ENCODE measurements at places on chromosomes 7 and 10. TPM values are rescaled to one million over a fixed set of nuclear protein-coding genes. Genes with fewer than 3 reads are reported as not detected.

DNA sequence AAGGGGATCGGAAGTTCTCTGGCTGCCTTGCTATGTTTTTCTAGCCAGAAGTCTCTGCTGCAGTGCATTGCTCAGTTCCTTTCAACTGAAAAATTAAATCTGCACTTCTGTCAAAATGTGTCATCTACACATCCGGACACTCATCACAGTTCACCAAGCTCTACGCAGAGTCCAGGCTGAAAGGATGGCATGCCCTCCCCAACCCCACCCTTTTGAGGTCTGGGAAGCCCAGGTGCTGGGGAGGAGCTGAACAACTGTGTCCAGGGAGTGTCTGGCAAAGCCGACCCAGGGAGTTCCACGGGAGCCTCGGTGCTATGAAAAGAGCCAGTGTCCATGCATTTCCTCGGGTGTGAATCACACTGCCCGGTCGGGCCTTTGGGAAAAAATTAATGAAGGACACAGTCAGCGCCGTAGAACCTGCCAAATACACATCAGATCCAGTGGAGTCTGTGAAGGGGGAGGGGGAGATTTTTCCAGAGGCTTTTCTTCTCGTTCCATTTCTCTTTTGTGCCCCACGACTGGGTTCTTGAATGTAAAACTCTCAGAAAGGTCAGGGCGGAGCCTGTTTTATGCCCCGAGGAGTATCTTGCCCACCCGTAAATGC, 757 bp upstream of the PALS2 start:
- no peak overlapping the region for H3K27ac ChIP-seq
- no peaks in the 10 kb centered on the region for H3K36me3 ChIP-seq
- H3K27me3 ChIP-seq = 0 out of 2 replicates have a peak, but pooled peaks cover 4% of the 10 kb centered on the region
- peak overlapping the region; percentile 65 for H3K4me3 ChIP-seq
- peaks cover 2% of the 10 kb centered on the region for H3K4me1 ChIP-seq
- no peak for DNase-seq

- DNase-seq = no peak
- no peak overlapping the region for H3K27ac ChIP-seq
- H3K27me3 ChIP-seq = no peaks in the 10 kb centered on the region
Observed at GRCh38 chr10:22228167-22228938, 10.5 kb upstream of the EBLN1 start.

DNA sequence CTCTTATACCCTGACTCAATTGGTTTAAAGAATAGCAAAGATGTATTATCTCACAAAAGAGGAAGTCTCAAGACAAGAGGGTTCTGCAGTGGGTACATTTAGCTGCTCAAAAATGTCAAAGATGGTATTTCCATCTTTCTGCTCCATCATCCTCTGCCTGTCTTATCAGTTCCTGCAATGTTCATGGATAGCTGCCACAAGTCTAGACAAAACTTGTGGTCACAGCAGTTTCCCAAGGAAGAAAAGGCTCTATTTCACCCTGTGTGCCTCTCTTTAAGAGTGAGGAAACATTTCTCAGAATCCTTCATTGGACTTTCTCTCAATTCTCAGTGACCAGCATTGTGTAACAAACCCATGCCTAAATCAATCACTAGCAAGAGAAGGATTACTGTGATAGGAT, 634.2 kb upstream of the AUTS2 start:
- H3K4me3 ChIP-seq = no peak overlapping the region
- no peaks in the 10 kb centered on the region for H3K36me3 ChIP-seq
- no peak for DNase-seq
- H3K27ac ChIP-seq = no peak overlapping the region
- H3K27me3 ChIP-seq = no peaks in the 10 kb centered on the region

DNA sequence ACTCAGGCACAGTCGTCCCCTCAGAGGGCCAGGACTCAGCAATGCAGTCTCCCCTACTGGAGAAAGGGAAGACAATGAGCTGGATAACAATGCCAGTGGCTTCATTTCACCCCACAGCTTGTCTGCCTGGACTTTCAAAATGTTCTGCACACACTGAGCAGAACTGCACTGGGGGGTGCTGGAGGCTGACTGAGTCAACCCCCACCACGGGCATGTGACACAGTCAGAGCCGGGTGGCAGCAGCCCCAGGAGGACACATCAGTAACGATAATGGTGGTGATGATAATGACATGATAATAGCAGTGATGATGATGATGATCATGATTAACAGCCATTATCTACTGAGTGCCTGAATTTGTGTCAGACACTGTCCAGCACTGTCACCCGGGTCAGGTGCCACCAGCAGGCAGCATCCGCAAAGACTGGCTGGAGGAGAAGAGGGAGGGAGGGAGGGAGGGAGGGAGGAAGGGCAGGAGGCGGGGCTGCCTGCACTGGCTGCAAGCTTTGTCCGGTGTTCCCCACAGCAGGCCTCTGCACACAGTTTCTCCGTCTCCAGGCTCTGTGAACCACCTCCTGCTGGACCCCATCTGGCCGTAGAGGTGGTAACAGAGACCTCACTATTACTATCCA, 67.4 kb downstream of the PLXNA4 start:
- H3K4me3 ChIP-seq = no peak overlapping the region
- no peaks in the 10 kb centered on the region for H3K4me1 ChIP-seq
- no peak for DNase-seq
- no peak overlapping the region for H3K27ac ChIP-seq
- no peaks in the 10 kb centered on the region for H3K27me3 ChIP-seq

DNA sequence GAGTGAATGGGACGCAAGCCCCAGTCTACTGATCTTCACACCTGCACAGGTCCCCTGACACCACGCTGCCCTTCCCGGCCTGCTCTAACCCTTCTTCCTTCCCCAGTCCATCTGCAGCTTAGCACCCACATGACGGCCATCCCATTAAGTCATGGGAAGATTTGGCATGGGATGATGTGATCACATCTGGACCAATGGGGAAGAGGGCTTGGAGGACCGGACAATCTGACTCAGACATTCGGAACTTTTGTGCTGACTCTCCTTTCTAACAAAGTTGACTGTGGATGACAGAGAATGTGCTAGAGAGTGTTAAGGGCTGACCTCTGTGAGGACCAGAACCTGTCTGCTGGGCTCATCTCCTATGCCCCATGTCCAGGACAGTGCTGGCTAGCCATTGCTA, 15.6 kb downstream of the CXCL12 start:
- H3K27ac ChIP-seq = no peak overlapping the region
- H3K36me3 ChIP-seq = peaks cover 27% of the 10 kb centered on the region
- H3K27me3 ChIP-seq = no peaks in the 10 kb centered on the region
- peaks cover 6% of the 10 kb centered on the region for H3K4me1 ChIP-seq
- DNase-seq = no peak

- H3K4me3 ChIP-seq = peak within 1 kb of the TSS; percentile 67
- no peak for DNase-seq
- no peaks in the 10 kb centered on the region for H3K27me3 ChIP-seq
Observed at GRCh38 chr7:99143853-99144672, at the start of gene SMURF1. TSS of gene SMURF1 (minus strand) at chr7:99144108. CDS start at chr7:99143780, 328 bp downstream.

- H3K27me3 ChIP-seq = no peaks in the 10 kb centered on the region
- no peak for DNase-seq
- H3K27ac ChIP-seq = no peak overlapping the region
- 0 out of 2 replicates have a peak, but pooled peaks cover 5% of the 10 kb centered on the region for H3K4me1 ChIP-seq
- H3K4me3 ChIP-seq = no peak overlapping the region
- H3K36me3 ChIP-seq = no peaks in the 10 kb centered on the region
Observed at GRCh38 chr7:121714559-121715303, 158.2 kb upstream of the PTPRZ1 start.

DNA sequence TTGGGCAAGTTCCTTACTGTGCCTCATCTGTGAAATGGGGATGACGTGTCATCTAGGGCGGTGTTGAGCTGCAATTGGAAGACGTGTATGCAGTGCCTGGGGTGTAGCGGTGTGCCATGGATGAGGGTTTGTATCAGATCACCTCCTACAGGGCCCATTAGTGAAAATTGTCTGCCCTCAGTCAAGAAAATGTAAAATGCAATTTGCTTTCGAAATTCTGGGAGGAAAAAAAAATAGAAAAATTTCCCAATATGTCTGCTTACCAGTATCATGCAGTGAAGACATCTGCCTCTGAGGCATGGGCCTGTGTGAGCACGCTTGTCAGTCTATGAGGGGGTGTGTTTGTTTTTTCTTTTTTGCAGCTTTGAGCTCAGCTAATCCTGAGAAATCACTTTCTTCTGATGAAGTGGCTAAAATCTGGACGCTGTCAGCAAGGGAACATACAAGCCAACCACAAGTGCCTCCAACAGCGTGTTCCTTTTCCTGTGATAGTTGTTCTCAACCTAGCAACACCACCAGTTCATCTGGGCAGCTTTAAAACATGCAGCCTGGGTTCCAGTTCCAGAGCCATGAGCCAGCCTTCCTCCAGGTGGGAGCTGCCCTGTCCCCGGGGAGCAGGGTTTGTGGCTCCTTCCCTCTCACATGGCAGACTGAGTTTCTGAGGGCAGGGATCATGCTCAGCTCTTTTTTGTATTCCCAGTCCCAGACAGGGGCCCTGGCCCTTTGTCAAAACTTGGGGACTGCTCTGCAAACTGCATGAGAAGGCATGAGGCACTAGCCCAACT, 10.3 kb downstream of the FAM241B start:
- no peak overlapping the region for H3K27ac ChIP-seq
- no peaks in the 10 kb centered on the region for H3K36me3 ChIP-seq
- H3K4me1 ChIP-seq = peaks cover 9% of the 10 kb centered on the region
- no peak overlapping the region for H3K4me3 ChIP-seq

GRCh38 chr7:69693042-69693441, 94.8 kb downstream of the AUTS2 start:
- H3K4me1 ChIP-seq = no peaks in the 10 kb centered on the region
- no peak for DNase-seq
- H3K27ac ChIP-seq = no peak overlapping the region

DNA sequence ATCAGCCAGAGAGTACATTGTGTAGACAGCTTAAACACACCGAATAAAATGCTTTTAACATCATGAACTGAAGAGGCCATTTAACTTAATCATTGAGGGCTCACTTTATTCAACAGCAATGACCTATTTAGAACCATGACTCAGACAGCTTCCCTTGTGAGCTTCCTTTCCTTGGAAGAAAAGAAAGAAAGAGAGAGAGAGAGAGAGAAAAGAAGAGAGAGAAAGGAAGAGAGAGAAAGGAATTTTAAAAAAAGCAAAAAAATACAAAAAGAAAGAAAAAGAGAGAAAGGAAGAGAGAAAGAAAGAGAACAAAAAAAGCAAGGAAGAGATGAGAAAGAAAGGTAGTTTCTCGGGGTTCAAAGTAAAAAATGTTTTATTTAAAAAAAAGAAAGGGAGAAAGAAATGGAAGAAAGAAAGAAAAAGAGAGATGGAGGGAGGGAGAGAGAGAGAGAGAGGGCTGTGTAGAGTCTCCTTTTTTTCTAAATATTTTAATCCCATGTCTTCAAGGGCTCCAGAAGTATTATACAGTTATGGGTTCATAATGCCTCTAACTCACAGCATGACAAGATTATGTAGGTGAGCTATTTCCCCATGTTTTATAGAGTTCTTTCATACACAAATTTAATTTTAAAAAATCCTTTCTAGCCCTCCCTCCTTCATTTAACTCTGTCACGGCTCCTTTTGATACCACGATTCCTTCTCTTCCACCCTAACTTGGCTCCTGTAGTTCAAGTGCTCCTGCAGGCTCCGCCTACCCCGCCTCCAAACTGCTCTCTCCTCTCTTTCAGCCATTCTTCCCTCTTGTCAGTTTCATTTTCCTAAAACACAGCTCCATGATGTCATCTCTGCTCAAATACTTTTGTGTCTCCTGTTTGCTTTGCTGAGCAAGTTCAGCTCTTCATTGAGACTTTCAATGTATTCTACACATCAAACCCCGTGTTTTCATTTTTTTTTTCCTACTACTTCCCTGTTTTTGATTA, 85.5 kb downstream of the PRTFDC1 start:
- H3K27ac ChIP-seq = no peak overlapping the region
- no peaks in the 10 kb centered on the region for H3K27me3 ChIP-seq
- H3K36me3 ChIP-seq = no peaks in the 10 kb centered on the region
- H3K4me3 ChIP-seq = no peak overlapping the region

DNA sequence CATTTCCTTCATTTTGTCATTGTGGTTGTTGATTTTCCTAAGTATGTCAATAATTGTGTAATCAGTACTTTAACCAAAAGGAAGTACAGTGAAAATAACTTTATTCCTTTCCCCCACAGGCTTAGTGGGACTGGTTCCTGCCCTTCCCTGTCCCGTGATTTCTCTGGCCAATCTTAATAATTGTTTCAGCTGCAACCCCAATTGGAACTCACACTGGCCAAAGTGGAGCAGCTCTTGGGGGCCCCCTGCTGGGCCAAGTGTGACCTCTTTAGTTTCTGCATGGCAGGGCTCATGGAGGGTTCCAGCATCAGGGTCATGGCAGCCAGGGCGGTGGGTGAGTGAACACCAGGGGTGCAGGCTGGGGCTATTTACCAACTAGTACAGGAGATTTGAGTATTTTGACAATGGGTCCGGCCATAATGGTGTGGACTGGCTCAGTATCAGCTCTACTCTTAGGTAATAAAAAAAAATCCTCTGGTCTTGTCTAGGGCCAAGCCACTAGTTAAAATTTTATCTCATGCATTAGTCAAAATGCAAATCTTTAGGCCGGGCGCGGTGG, 31.7 kb downstream of the CYCS start:
- H3K4me1 ChIP-seq = no peaks in the 10 kb centered on the region
- H3K4me3 ChIP-seq = no peak overlapping the region
- peak; percentile 92 for DNase-seq
- no peaks in the 10 kb centered on the region for H3K36me3 ChIP-seq

DNA sequence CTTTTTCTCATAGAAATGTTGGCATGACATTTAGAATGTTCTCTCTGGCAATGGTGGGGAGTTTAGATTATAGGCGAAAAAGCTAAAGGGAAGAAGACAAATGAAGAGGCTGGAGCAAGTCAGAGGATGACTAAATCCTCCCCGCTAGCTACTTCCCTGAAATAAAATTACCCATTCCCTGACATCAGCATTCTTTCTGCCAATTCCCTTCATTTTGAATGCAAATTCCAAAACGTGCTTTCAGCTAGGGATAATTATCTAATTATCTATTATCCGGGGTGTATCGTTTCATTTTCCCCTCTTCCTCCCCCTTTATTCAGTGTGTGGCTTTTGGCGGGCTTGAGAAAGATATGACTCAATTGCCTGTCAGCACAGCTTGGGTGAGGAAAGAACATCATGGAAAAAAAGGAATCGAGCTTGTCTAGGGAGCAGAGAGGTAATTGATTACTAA, 672.3 kb downstream of the TNS3 start:
- H3K27ac ChIP-seq = no peak overlapping the region
- no peaks in the 10 kb centered on the region for H3K27me3 ChIP-seq
- no peak overlapping the region for H3K4me3 ChIP-seq
- H3K4me1 ChIP-seq = no peaks in the 10 kb centered on the region
- DNase-seq = no peak

GRCh38 chr7:128738570-128739047, 550 bp upstream of the CALU start:
- H3K27ac ChIP-seq = peak overlapping the region; percentile 76
- H3K4me1 ChIP-seq = no peaks in the 10 kb centered on the region
- H3K36me3 ChIP-seq = no peaks in the 10 kb centered on the region
- no peak for DNase-seq
- H3K4me3 ChIP-seq = peak overlapping the region; percentile 92
- no peaks in the 10 kb centered on the region for H3K27me3 ChIP-seq

GRCh38 chr10:121864168-121864567, 63.7 kb downstream of the ATE1 start:
- H3K4me1 ChIP-seq = no peaks in the 10 kb centered on the region
- no peaks in the 10 kb centered on the region for H3K27me3 ChIP-seq
- no peak overlapping the region for H3K27ac ChIP-seq
- H3K4me3 ChIP-seq = no peak overlapping the region
- no peaks in the 10 kb centered on the region for H3K36me3 ChIP-seq

- no peaks in the 10 kb centered on the region for H3K36me3 ChIP-seq
- no peak overlapping the region for H3K27ac ChIP-seq
- DNase-seq = no peak
- no peak overlapping the region for H3K4me3 ChIP-seq
- no peaks in the 10 kb centered on the region for H3K4me1 ChIP-seq
Observed at GRCh38 chr10:84097787-84098353, 41.4 kb upstream of the GHITM start.

The PRSS37 gene
- not detected for total RNA-seq

The DPP6 gene
- total RNA-seq = 6.8 TPM

The PTF1A gene
- not detected for total RNA-seq

The GPR26 gene
- total RNA-seq = 0.09 TPM

The XRCC2 gene
- 34.0 TPM for total RNA-seq

The HECW1 gene
- total RNA-seq = 10.5 TPM

The LIPN gene
- not detected for total RNA-seq

Data from H1 (cell line).